ENCODE measurements at places on chromosomes 5 and 9. TPM values are rescaled to one million over a fixed set of nuclear protein-coding genes. Genes with fewer than 3 reads are reported as not detected.
A peak's percentile ranks its signal among the peaks of the same experiment; 100 is the strongest.

BNC2 gene
- 40.8 TPM for total RNA-seq

ANGPTL2 gene
- 7.8 TPM for total RNA-seq

HOMER1 gene
- total RNA-seq = 13.6 TPM

TAF1L gene
- not detected for total RNA-seq

HRCT1 gene
- not detected for total RNA-seq

LHFPL2 gene
- total RNA-seq = 28.0 TPM

ANKRD31 gene
- 1.1 TPM for total RNA-seq

DNA sequence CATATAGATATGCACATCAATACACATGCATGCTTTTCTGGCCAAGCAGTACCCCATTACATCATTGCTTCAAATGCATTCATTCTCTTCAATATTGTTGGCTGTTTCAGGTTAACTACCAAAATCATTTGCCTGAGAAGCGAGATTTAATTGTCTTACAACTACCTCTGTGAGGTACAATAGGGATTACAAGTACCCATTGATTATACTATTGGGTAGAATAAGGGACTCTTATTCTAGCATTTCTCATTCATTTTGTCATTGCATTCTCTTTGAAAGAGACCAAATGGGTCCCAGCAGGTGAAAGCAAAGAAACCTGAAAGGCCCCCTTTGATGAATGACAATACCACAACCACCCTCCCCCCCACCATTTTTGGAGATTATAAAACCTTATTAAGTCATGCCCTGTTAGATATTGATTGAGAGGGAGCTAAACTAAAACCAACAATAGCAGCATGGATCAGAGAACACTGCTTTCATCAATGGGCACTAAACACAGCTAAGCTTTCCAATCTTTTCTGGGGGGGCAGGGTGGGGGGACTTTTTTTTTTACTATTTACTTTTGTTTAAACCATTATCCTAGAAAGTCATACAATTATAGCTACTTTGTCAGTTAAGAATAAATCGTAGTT is 375.0 kb upstream of the CCNH start:
- no peak for DNase-seq

- DNase-seq = peak; percentile 75
These were observed 44.2 kb upstream of the COL15A1 start for GRCh38 chr9:98899408-98900056.

DNA sequence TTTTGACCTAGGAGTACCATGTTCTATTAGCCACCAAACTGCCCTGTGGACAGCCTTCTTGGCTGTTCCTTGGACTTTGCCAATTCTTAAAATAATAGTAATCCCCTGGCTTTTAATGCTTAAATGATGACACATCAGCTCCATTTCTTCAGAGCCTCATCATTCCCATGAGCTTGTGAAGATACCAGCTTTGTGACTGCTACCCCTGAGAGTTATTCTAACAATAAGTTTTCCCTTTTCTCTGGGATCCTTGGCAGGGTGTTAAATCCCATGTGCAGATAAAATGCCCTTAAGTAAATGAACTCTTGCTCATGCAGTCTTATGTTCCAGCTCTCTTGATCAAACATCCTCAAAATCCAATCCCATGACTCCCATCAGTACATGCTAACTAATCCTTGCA is 415.3 kb downstream of the CETN3 start:
- no peak for DNase-seq

DNA sequence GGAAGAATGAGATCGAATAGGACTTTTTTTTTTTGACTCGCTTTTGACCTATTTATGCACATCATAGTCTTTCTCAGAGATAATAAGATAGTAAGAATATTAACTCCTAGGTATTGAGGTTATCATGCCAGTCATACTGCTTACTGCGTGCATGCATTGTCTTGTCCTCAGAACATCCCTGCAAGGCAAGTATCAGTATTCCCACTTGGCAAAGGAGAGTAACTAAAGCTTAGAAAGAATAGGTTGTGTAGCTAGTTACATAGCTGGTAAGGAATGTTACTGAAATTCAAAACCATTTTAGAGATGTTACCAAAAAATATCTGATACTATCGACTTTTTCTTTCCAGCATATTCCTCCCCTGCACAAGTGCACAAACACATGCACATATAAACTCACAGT is 296.1 kb upstream of the CLINT1 start:
- no peak for DNase-seq

DNA sequence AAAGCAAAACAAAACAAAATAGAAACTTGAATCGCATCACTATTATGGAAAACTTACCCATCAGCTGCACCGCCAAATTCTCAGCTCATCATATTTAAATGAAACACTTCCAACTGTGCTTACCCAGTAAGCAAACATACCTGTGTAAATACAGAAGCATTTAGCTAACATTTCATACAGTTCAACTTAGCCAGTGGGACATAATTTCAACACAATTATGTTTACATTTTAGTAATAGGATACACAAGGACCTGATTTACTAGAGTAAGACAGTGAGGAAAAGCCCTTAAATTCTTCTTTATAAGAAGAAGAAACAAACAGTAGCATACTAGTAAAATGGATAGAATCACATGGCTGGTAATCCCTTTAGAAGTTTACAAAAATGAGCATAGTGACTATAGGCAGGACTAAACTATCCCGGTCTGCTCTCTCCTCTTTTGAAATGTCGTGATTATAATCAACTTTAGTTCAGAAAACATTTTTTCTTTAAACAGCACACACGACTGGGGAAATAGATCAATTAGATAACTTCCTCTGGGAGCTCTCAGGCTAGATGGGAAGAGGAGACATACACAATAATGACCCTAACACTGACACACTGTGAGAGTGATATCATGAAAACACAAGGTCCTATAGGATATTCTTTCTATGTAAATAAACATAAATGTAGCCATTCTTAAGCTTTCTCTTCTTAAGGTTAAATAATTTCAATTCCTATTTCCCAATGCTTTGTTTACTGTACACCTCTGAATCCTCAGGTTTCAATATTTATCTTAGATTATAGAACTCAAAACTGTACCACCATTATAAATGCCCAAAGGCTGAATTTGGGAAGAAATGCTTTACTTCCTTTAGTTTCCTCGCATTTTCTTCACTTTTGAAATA is 15.9 kb upstream of the CDC20B start:
- DNase-seq = no peak

DNA sequence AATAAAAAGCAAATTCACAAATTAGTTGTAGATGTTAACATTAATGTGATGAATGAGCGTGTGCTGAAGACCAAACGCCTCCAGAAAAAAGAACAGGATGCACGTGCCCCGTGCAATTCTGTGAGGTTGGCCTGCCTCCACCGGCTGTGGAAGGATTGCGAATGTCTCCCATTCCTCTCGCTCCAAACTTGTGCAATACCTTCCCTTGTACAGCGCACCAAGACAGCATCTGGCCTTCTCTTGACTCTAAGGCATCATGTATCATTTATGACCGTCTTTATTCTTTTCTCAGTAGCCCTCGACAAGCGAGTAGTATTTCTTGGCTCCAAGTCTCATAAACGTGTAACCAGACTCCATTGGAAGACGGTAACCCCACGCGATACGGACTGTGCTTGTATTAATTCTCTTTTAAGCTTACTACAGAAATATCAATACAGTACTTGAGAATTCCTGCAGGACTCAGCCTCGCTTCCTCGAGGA is 1.5 kb upstream of the TESK1 start:
- peak; percentile 56 for DNase-seq

GRCh38 chr5:149654231-149654630 is 72.9 kb downstream of the ARHGEF37 start:
- DNase-seq = no peak

DNA sequence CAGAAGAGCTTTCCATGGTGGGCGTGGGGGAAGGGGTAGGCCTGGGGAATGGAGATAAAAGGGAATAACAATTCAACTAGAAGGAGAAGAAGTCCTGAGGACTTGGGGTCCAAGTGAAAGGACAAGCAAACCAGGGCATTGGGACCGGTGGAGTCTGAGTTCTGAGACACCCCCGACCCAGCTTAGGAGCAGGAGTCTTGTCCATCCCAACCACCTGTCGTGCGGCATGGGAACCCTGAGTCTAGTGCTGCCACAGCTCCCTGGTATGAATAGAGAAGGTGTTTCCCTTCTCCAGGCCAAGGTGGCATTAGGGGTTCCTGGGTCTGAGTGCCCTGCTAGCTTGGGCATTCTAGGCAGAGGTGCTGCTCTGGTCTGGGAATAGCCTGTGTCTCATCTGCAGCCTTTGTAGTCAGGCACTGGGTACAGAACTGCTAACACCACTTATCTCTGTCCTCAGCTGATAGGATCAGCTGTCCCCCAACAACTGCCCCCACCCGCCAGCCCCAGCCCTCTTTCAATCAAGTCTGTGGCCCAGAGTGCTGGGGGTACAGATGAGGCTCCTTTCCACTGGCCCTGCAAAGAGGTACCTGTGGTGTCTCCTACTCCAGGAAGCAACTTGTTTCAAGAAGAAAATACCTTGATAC is 9.9 kb downstream of the HNRNPAB start:
- DNase-seq = no peak

DNA sequence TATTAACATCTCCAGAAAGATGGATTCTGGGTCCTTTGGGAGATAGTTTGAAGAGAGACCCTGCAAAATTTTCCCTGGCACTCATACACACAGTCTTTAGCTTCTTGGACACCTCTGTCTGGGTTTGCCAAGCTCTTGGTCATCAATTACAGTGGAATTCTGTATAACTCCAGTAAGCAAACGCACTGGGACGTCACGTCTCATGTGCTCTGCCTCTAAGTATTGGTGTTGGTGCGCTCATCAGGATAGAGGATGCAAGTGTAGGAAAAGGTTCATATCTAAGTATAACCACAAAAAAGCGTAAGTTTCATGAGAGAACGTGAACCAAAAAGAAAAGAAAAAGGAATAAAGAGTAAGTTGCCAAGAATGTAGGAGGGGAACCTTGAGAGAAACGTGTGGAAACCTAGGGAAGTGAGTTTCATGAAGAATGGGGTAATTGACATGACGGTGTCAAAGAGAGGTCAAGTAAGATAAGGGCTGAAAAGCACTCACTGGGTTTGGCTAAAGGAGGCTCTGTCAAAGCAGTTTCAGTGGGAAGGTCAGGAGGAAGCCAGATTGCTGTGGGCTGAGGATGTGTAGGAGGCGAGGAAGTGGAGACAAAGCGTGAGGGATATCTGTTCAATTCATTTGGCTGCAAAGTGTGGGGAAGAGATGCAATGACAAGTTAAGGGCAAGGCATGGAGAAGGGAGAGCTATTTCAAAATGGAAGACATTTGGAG is 92.7 kb downstream of the RAD23B start:
- no peak for DNase-seq

- DNase-seq = no peak
These were observed 24.3 kb downstream of the FBXO38 start for GRCh38 chr5:148408092-148408491.

DNA sequence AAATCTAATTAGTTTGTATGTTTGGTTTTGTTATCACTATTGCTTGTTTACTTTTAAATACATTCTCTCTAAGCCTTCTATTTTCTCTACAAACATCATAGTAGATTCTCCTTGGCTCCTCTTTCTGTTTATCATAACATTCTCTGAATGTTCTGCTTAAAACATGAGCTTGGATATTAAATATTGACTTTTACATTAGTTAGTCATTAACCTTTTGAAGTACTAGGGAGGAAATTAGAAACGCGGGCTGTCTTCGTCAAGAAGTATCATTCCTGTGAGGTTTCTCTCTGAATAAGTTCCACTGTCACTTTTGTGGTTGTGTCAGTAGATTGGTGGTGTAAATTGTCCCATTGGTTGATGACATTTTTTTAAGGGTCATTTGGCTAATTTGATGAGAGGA is 821.5 kb downstream of the EFNA5 start:
- no peak for DNase-seq

DNA sequence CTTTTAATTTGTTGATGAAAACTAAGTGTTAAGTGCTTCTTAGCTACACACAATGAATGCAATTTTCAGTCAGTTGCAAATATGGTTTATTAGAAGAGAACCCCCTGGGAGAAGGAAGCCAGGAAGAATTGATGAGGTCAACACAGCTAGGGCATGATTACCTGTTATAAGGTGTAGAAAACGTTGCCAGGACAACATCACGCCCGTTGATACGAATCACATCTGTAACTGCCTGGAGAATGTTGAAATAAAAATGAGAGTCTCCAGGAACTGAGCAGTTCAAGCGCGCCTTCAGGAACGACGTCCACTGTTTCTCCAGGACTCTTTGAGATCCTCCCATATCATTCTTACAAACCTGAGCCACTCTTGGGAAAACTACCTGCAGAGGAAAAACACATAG is 88.0 kb downstream of the SEMA6A start:
- DNase-seq = no peak

DNA sequence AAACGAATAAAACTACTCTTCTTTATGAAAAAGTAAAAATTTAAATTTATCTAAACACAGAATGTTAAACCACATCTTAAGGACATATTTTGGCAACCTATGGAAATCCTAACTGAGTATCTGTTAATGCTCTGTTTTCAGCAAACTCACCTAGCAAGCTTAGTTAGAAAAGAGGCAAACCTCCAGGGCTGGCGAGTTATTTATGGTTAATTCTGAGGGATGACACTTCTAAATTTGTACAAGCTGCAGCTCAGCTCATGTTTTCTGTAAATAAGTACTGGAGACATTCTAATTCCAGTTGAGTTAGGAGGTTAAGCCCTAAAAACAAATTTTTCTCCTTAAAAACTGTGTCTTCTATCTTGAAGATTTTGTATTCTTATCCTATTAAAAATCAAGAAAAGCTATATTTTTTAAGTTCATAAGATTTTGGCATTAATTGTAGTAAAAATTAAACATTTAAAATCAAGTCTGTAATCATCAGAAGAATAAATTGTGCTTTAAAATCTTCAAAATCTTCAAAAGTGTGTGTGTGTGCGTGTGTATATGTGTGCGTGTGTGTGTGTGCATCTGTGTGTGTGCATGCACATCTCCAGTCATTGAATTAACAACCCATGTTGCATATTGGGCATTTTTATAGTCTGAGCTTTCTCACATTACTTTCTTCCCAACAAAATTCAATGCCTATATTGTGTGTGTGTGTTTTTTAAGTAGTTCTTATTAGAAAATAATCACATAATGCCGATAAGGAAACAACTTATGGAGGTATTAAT is 127.8 kb downstream of the CCDC192 start:
- DNase-seq = no peak

GRCh38 chr5:132295505-132296411 is 1.6 kb downstream of the SLC22A4 start:
- no peak for DNase-seq

GRCh38 chr5:94316916-94317838 is 301.2 kb downstream of the KIAA0825 start:
- DNase-seq = no peak
